ENCODE measurements at places on chromosomes 5 and 9.

DNA sequence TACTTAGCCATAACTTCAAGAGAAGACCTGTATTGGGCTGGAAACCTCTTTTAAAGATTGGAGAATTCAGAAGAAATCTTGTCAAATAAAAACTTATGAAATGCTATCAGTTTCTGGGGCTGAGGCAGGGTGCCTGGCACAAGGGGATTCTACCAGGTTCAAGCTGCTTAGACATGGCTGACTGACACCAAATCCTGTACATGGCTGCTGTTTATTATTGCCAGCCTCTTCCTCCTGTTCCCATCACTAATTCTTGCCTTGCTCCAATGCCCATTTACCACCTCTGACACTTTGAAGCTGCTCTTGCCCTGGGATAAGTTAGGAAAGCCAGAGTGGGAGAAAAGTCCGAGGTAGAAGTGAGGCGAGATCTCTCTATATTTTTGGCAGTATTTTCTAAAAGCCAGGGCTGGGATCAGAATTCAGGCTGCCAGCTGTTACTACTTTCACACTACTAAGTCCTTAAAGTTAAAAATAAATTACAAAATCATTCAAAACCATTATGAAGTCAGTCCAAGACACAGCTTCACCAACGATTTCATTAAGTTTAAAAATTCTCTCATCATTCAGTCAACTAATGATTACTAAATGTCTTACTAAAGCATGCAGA is 66.3 kb upstream of the TNFAIP8 start:
- no peak for DNase-seq

DNA sequence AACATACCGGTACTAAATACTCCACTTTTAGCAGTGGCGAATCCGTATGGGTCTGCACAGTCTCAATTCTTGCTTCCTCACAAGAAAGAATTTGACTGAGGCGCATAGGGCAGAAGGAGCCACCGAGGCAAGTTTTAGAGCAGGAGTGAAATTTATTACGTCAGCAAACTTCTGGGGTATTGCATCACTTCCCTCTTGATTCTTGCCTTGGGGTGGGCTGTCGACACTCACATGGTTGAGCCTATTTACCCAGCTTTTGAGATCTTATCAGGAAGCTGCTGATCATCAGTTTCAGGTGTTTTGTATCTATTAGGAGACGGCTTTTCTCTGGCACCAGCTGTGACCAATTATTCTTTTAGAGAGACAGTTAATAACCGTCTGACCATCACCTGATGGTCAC is 111.5 kb upstream of the CCNH start:
- no peak for DNase-seq

- DNase-seq: no peak
Measured at GRCh38 chr5:122419142-122419894, 107.3 kb downstream of the SNCAIP start.

DNA sequence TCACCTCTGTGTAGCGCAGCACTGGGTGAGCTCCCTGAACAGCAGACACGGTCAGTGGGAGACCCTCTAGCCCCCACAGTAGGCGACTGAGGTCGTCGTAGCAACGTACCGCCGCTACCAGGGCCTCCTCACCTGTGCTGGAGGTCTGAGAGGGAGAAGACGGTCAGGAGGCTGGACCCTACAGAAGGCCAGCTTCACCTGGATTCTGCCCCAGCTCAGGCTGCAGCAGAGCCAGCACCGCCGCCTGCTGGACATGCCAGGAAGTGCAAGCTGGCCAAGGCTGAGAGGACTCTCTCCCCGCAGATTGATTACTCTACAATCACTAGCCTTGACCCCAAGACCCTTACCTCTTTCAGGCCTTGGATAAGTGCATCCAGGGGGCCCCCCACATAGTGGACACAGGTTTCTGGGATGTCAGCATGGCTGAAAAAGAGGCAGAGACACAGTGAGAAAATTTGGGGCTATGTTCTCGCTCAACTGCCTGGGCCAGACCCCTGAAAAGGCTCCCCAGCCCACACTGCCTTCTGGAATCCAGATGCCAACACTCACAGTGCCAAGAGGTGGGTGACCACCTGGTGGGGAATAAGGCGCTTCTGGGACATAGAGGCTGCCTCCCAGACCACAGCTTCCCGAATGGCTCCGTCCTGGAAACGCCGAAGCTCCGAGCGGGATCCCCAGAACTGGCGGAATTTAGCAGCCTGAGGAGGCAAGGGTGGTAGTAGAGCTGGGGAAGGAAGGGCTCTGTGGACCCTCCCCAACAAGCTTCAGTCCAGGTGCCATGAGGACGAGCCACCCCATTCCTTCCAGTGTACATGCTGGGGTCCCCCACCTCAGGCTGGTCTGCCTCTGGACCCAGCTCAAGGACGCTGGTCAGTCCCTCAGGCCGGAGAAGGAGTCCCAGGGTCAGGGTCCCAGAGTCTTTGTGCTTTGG is 6.9 kb downstream of the NOL6 start:
- no peak for DNase-seq

DNA sequence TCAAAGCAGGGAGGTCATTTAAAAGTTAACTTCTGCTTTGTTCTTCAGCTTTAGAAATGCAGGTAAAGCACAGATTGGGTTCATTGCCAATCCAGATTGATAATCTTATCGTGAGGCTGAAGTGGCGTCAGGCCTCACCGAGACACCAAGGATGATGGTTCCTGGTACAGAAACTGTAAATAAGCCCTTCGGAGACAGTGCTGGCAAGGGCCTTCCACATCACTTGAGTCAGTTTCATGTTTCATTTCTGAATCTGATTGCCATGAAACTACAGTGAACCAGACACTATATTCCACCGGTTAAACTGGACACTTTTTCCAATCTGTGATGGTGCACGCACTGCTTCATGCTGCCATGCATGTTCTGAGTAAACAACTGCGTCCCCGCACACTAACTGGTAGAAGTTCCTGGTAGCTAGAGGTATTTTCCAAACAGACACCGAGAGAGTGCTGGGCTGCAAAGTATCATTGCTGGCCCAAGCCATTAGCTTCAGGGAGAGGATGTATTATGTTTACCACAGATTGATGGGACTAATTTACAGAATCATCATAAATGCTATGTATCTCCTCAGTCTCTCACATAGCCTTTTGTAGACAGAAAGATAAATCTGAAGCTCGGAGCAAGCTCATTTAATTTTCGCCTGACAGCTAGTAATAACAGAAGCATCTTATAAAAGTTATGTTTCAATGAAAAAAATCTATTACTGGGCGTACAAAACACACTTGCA is 336.1 kb downstream of the GLIS3 start:
- no peak for DNase-seq

- DNase-seq: no peak
Measured at GRCh38 chr9:136587944-136588662, 42.3 kb upstream of the NOTCH1 start.

Data from NCI-H510A (cell line).